WERI-Rb-1 (cell line): ENCODE measurements at places on chromosomes 3 and 15.

- no peak for DNase-seq
Measured at GRCh38 chr3:3087716-3088465, 22.3 kb downstream of the IL5RA start.

- DNase-seq, result no peak
Measured at GRCh38 chr3:151765685-151766084, 32.0 kb downstream of the AADACL2 start.

DNA sequence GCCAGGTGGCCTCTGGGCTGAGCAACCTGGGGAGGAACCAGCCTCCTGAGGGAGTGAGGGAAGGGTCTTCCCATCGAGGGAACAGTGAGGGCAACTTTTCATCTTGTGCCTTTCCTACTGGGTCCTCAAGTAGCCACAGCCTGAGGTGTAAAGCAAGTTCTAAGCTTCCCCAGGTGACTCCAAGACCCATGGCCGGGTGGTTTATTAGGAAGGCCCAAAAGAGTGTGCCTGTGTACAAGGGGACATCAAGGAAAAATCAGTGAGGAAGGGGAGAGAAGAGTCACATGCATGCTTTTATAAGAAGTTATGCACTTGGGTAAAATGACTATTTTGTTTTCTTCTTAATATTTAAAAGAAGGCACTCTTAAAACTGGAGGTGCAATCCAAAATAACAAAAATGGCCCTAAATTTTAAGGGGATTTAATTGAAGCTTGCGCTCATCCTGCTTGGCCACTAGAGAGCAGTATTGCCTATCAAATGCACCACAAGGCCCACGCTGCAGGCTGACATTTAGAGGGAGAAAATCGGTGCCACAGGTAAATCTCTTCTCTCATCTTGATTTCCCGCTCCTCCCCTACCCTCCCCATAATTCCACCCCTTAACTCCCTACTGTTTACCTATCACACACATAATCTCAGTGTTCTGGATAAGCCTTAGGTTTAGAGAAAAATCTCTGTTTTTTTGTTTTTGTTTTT is 6.7 kb downstream of the NANOGP8 start:
- peak; percentile 42 for DNase-seq

DNA sequence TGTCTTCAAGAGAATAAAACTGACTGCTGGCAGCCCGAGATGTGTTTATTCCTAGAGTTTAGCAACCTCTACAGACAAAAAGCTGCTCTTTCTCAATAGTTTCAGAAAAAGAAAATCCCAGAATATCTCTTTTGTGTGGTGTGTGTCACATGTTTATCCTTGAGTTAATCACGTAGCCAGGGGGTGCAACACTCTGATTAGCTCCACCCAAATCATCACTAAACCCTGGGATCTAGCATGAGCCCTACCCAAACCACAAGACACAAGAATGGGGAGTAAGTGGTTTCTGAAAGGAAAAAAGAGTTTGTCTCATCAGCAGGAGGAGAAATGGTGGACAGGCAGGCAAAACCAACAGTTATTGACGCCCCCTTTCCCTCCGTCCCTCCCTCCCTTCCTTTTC is 78.5 kb upstream of the AGBL1 start:
- DNase-seq, result no peak

DNA sequence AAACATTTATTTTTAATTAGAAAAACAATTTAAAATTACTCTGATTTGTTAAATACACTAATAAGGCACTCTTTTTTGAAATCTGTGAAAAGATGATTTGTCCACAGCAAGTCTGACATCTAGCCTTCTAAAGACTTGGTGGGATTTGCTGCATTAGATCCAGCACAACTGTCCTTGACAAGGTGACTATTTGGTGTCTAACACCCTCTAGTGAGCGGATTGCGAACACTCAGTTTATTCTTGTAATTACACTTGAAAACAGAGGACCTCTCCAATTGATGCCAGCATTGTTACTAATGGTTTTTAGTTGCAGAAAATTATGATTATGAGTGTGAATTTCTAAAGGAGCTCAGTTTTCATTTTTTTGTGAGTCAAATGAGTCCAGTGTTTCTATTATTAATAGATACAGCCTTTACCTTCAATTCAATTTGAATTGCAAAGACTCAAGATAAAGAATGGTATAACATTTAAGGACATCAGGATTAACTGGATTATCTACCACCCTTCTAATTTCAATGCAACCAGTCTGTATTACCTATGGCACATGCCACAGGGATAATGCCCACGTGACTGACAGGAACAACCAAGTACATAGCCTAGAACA is 29.7 kb upstream of the STRIT1 start:
- DNase-seq, result peak; percentile 59

GRCh38 chr15:90419206-90419605 is 31.2 kb downstream of the IQGAP1 start:
- DNase-seq, result no peak

- no peak for DNase-seq
Measured at GRCh38 chr3:58466899-58467563, 24.9 kb upstream of the KCTD6 start.

GRCh38 chr15:36755341-36756000 is 176.0 kb downstream of the CDIN1 start:
- no peak for DNase-seq

- no peak for DNase-seq
Measured at GRCh38 chr3:100882571-100882984, 110.6 kb downstream of the ABI3BP start.

GRCh38 chr15:90035095-90035839 is 34.1 kb downstream of the ZNF710 start:
- no peak for DNase-seq

GRCh38 chr15:82018201-82018600 is 27.6 kb downstream of the MEX3B start:
- no peak for DNase-seq

GRCh38 chr3:136957751-136958288 is at the start of gene IL20RB:
Gene IL20RB (plus strand): TSS chr3:136957983. CDS start chr3:136958114, 131 bp downstream.
- no peak for DNase-seq

GRCh38 chr3:181718369-181718768 is 6.6 kb downstream of the SOX2 start:
- DNase-seq, result no peak

- no peak for DNase-seq
Measured at GRCh38 chr3:155643581-155644165, 101.2 kb downstream of the PLCH1 start.

DNA sequence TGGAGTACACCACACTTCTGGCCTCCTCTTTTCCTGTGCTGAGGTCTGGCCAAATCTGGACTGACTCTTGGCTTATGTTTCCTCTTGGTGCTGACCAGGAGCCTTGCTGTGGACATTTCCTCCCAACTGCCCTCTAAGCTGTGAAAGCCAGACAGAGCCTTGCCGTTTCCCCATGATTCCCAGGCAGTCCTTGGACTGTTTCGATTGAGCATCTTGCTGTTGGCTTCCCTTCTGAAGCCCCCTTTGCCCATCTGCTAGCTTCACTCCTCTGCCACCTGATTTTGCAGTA is 110.5 kb downstream of the EPHB1 start:
- no peak for DNase-seq

DNA sequence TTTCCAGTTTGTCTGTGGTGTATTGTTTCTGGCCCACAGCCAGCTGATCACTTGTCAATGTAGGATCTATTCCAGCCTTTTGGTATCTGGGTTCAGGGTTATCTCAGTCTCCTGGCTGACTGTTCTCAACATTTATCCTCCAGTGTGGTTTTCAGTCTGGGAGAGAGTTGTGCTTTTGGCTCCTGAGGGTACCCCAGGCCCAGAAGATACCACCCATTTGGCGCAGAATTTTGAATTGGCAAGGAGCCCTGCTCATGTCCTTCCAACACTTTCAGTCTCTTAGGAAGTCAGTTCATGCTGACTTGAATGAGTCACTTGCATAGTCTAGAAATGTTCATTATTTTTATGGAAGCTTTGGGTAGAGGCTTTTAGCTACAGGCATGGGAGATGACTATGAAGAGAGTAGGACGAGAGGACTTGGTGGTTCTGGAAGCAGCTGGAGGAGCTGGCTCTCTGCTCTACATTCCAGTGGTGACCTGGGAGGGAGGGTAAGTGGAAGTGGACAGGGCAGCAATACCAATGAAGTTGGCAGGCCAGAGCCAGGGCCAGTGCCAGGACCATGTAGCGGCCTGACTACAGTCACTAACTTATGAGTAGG is 7.2 kb downstream of the POLR2H start:
- DNase-seq, result no peak

DNA sequence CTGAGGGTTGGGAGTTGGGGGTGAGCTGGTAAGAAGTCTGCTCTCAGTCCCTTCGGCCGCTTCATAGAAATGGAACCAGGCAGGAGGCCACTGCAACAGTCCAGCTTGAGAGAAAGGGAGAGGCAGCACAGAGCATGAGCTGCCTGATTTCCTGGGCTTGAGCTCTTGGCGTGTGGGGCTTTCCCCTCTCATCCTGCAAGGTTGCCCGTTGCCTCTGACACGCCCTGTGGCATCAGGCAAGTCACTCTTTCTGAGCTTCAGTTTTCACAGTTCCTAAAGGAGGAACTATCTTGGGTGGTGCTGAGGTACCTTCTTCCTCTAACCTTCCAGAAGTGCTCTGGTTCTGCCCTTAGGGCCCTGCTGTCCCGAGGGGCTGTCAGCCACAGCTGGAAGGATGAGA is 4.9 kb downstream of the MESP2 start:
- no peak for DNase-seq

DNA sequence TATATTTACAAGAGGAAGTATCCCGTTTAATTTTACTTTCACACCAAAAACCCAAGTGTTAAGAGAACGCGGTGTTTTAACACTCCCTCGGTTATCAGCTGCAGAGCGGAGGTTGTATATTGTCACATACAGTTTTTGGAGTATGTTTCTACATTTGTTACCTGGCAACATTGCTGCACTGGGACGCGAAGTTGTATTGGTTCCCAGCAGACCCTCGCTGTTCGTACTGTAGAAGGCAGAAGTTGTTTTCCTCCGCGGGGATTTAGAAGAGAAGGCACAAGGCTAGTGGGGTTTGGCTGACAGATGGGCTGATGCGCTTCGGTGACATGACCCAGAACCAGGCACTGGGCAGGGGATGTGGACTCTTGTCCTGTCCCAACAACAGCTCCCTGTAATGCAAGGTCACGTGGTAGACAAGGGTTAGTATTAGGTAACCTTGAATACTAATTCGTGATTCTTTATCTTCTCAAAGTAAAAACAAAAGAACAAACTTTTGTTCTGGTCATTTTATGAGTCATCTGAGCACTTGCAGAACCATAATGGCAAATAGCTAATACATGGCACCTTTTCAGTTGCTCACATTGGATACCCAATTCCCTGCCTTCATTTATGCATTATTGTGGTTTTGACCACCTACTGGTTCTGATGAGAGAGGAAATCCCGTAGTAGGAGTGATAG is 230.4 kb upstream of the BHLHE40 start:
- no peak for DNase-seq

DNA sequence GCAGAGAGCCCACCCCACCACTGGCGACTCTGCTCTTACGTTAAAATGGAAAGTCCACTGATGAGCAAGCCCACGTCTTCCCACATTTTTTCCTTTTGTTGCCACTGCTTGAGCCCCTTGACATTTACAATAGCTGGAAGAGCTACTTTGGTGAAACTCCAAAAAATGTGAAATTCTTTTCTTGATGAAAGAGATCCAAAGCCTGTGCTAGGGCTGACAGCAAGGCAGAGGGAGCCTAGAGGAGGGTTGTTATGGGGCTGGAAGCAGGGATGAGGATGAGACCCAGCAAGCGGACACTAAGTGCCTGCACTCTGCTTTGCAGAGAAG is 97.1 kb downstream of the CEMIP start:
- DNase-seq, result no peak

- no peak for DNase-seq
Measured at GRCh38 chr3:193963808-193964516, 172.0 kb upstream of the HES1 start.

GRCh38 chr3:126661532-126662364 is 6.8 kb upstream of the TXNRD3 start:
- no peak for DNase-seq

DNA sequence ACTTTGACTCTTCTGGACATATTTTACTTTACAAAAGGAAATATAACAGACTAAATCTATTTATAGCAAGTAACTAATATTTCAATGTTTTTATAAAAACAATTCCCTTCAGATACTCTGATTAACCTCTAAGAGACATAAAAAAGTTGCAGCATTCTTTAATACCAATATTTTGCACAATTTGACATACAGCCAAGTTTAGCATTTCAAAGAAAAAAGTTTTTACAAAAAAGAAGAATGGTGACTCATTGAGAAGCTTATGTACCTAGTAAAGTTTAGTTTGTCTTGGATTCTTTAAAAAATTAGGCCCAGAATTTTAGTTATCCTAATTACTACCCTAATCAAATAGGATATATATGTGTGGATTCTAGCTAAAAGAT is 17.6 kb downstream of the DAZL start:
- DNase-seq, result no peak
